AG09319 (cell line): ENCODE measurements at places on chromosomes 16 and 17.

DNA sequence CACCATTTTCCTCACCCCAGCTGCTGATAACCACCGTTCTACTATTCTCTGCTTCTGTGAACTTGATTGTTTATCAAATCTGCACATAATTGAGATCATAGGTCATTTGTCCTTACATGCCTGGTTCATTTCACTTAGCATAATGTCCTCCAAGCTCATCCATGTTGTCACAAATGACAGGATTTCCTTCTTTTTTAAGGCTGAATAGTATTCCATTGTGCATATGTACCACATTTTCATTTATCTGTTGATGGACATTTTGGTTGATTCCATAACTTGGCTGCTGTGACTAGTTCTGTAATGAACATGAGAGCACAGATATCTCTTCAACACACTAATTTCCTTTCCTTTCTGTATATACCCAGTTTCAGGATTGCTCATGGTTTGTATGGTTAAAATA lies 225.3 kb upstream of the TBX2 start:
- DNase-seq: no peak

DNA sequence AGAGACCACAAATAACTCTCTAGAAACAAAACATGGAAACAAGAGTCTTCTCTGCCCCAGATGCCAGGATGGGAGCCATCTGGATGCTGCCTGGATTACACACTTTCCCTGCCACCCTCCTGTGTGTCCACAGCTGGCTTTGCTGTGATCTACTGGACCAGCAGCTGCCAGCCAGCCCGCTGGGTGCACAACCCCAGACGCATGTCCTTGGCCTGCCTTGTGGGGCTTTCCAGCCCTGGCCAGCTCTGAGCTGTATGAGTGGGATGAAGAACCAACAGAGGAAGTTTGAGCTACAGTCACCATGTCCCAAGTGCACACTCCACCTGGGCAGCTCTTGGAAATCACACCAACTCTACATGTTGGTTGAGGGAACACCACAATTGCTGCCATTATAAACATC lies 57.0 kb upstream of the TNRC6C start:
- DNase-seq: no peak

GRCh38 chr17:41547921-41548843 lies 20.1 kb upstream of the KRT19 start:
- peak; percentile 92 for DNase-seq

DNA sequence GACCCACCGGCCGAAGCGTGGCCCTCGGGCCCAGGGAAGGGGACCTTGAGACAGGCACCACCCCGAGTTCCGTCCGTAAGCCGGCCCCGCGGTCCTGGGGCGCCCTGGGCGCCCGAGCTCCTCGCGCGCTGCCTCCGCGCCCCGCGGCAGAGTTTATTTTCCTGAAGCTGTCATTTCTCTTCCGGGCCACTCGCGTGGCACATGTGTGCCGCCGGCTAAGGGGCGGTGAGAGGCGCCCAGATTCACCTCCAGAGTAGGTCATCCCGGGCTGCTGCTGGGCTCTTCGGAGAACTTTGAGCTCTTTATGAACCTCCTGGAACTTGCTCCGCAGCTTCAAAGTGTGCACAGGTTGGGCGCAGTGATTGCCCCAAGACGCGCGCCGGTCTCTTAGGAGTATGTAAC lies 489 bp downstream of the ZC3H18 start:
- no peak for DNase-seq

DNA sequence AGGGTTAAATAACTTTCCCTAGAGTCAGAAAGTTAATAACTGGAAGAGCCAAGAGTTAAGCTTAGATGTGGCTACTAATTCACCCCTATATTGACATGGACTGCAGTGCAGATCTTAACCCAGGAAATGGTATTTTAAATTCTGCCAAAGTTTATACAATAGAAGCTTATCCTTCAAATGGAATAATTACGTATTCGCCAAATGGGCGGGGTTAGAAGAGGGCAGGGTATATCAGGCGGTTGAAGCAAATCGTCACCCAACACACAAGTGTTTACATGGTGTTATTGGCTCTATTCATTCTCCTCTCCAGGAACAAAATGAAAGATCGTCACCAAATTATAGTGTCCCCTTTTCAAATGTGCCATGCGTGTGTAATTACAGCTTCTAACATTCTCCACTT lies 182.7 kb downstream of the PRKCB start:
- no peak for DNase-seq

- DNase-seq: no peak
These were observed at the start of gene RILP for GRCh38 chr17:1649844-1650501. Gene RILP, minus strand, starts transcription at chr17:1649866. Its CDS starts 62 bp downstream, at chr17:1649804.

DNA sequence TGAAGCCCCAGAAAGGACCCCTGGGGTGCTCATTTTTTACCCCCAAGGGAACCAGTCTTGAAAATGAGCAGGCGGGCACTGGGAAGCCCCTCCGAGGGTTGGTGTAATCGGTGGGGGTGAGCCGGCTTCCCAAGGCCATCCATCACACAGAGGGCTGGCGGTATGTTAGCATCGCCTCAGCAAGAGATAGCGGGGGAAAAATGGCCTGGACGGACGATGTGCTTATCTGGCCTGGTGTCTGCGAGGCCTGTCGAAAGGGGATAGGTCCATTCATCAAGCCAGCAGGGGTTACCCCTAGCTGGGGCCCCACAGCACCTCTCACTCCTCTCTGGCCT lies 188.9 kb downstream of the IRF8 start:
- DNase-seq: no peak

- DNase-seq: no peak
These were observed 22.9 kb downstream of the VMP1 start for GRCh38 chr17:59730268-59730834.

GRCh38 chr16:49659356-49659755 lies 196.6 kb downstream of the ZNF423 start:
- DNase-seq: no peak

DNA sequence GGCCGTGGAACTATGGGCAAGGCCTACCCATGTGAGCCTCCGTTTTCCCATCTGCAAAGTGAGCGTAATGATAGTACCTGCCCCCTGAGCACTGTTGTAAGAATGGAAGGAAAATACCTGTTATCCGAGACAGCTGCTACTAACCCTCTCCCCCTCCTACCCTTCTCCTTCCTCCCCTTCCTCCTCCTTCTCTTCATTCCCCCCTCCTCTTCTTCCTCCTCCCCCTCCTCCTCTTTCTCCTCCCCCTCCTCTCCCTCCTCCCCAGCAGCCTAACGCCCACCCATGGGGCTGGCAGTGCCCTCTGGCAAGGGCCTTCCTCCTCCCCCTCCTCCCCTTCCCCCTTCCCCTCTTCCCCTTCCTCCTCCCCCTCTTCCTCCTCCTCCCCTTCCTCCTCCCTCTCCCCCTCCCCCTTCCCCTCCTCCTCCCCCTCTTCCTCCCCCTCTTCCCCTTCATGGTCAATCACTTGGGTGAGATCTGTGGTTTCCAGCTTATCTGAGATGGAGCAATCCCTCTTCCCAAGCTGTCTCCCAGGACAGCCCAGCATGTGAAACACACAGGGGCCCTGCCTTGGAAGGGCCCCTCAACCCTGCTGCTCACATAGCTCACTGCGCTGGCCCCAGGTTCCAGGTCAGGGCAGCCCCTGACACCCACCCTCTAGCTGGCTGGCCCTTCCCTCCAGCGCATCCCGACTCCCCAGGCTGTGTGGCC lies 6.4 kb downstream of the ZFPM1 start:
- DNase-seq: no peak

- DNase-seq: no peak
These were observed 11.1 kb upstream of the SMPD3 start for GRCh38 chr16:68459457-68459856.

- DNase-seq: no peak
These were observed 25.4 kb upstream of the ITGB4 start for GRCh38 chr17:75695830-75696271.

- no peak for DNase-seq
These were observed 25.1 kb downstream of the C1QTNF1 start for GRCh38 chr17:79048826-79049755.

- no peak for DNase-seq
These were observed 802 bp upstream of the TOB1 start for GRCh38 chr17:50866950-50867362.
